AG09319 (cell line): ENCODE measurements at places on chromosomes 7 and 10.

DNA sequence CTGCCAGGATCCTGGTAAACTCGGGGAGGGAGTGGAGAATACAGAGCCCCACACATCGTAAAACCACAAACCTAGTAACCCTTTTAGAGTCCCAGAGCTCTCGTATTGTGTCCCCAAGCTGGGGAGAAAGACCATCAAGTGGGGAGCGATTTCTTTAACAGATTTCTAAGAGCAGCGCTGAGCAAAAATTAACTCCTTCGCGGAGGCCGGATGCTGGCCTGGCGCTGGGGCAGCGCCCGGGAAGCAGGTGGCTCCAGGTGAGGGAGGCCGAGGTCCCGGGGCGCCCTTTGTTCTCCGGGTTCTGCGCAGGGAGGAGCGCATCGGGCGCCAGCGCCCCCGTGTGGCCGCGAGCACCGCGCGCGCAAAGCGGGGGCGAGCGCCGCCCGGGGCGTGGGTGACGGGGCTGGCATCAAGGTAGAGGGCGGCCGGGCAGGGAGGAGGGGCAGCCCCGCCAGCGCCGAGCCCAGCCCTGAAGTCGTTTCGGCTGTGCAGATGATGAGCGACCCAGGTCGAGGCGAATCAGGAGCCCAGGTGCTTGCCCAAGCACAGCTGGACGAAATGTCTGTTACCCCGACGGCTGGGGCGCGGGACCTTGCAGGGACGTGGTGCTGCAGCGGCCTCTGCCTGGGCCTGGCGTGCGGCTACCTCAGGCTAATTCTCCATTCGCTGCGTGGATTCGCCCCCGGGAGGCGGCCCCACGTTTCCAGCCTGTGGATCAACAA is 10.4 kb upstream of the FGFR2 start:
- DNase-seq, result no peak

GRCh38 chr10:73439055-73439454 is 5.7 kb upstream of the MSS51 start:
- no peak for DNase-seq

GRCh38 chr7:23135755-23136154 is 30.2 kb downstream of the KLHL7 start:
- no peak for DNase-seq

DNA sequence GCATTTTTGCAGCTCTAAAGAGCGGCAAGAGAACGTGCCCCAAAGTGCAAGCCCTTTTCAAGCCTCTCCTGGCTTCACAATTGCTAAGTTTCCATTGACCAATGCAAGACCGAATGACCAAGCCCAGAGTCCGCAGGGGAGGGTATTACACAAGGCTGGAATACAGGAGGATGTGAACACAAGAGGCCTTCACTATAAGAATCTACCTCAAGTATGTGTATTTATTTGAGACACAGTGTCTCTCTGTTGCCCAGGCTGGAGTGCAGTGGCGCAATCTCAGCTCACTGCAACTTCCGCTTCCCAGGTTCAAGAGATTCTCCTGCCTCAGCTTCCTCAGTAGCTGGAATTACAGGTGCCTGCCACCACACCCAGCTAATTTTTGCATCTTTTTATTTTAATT is 22.2 kb upstream of the TPST1 start:
- DNase-seq, result no peak

GRCh38 chr7:151579644-151580043 is 59.9 kb upstream of the RHEB start:
- no peak for DNase-seq

DNA sequence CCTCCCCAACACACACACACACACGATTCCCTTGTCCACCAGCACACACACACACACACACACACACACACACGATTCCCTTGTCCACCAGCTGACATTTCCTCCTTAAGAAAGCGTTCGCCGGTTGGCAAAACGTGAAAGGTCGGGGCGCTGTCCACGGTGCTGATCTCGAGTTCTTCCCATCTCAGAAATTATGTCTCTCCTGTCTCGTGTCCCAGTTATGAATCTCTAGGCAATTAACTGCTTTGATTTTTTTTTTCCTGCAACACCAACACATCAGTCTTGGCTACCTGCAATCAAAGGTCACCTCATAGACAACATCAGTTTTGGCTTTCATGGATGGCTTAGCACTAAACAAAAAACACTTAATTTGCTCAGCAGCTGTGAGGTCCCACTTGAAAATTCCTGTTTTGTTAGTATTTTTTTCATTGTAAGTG is 1.9 kb downstream of the INA start:
- DNase-seq, result no peak

- no peak for DNase-seq
Observed at GRCh38 chr10:2326411-2326810, 589.1 kb upstream of the ADARB2 start.

DNA sequence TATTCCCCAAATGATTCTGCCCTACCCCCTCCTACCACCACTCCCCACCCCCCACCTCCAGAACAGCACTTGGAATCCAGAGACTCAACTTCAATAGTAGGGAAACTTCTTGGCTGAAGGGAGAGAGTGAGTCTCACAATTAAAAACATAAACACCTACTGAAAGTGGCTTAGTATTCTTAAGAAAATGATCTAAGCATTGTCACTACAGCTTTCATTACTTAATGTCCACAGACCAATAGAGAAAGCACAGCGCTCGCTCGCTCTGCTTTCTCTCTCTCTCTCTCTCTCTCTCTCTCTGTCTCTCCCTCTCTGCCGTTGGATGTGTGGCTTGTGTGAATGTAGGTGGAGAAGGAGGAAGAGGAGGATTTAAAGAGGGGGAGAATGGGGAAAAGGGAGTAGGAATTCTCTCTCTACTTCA is 1.5 kb upstream of the SEMA3A start:
- peak; percentile 46 for DNase-seq

DNA sequence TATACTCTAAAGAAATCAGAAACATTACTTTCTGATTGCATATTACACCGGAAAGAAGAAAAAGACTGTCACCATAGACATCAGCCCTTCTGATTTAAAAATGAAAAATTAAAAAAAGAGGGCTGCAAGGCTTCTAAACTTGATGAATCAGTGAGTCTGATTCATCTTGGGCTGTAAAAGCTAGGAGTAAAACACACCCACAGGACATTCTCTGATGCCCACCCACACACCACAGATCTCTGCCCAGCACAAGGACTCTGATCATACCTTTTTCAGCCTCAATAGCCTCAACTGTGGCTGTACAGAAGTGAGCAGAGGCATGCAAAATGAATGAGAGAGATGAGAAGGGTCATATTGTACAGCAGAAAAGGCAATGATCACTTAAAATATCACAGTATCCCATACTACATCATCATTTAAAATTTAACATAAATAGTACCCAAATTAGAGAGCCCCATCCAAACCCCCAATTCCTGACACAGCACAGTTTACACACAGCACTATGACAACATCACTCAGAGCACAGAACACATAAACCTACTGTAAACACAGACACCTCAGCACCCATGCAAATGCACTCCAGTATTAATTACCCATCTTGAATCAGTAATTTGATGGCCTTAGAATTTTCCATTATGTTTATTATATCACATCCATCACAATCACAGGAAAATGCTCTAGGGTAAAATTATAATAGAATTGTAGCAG is 6.4 kb upstream of the MSS51 start:
- DNase-seq, result no peak

GRCh38 chr7:44733708-44734481 is 14.8 kb upstream of the ZMIZ2 start:
- no peak for DNase-seq

DNA sequence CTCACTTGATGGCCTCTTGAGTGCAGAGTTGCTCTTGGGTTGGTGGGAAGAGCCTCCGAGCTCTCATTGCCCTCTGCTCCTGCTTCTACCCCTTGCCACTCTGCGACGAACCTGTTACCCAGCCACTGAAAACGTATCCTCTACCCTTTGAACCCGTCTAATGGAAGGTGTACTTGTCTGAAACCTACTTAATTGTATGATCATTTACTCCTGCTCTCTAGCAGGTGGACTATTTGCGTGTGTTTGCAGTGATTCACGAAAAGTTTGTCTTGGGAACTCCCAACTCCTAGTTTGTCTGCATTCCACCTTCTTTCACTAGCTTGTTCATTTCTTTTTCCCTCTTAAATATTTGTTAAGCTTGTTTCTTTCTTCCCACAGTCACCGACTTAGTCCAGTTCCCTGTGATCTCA is 503 bp downstream of the CROT start:
- DNase-seq, result no peak

GRCh38 chr10:71830726-71831125 is 20.3 kb downstream of the PSAP start:
- no peak for DNase-seq

DNA sequence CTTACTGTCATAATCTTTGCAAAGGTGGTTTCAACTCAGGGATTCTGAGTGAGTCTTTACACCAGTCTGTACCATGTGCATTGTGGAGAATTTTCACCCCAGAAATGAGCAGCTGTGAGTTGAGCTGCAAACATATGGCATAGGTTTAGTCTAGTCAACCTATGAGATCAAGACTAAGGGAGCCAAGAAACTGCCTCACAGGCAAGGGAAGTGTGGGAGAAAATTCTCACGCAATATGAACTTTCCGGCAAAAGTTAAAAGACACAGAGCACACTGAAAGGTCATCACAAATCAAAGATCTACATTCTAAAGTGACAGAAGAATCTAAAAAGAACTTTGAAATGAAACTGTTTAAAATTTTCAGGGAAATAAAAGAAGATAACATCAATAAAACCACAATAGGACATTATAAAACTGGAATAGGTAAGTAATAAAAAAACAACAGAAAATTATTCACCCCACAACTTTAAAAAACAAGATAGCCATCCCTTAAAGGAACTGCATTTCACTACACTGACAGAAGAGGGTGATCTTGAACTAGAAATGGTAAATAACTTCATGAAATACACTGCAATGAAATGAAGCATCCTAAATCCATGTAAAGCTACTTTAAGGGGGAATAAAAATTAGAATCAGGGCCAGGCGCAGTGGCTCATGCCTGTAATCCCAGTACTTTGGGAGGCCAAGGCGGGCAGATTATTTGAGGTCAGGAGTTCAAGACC is 63.5 kb downstream of the LGI1 start:
- DNase-seq, result no peak
